Activated CD8-positive, alpha-beta T cell treated with anti-CD3 and anti-CD28 coated beads, Interleukin-2, amount 10 ng/mL, durations not matched to agents 7 days and 5 days (primary cell): ENCODE measurements at places on chromosomes 13 and 19. TPM values are rescaled to one million over a fixed set of nuclear protein-coding genes. Genes with fewer than 3 reads are reported as not detected.

DNA sequence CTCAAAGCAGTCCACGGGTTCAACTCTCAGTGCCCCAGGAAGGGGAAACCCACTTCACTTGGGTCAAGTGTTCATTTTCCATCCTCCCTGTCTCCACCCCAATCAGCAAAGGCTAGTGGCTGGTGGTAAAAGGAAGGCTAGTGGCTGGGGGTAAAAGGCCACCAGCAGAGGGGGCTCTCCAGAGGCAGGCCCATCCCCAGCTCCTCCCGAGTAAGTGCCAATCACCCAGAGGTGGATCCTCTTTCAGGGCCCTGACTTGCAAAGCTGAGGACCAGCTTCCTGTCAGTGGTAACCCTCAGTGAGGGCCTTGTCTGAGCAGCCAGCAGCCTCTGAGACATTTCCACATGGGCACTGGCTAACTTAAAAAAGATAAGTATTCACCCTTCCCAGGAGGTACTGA lies 22.0 kb upstream of the TPT1 start:
- H3K4me3 ChIP-seq = no peak overlapping the region
- peaks cover 54% of the 10 kb centered on the region for H3K36me3 ChIP-seq
- H3K27ac ChIP-seq = peak overlapping the region; percentile 56
- DNase-seq = peak; percentile 56

PRODH2 gene
- total RNA-seq = not detected

ZNF723 gene
- not detected for total RNA-seq

DNA sequence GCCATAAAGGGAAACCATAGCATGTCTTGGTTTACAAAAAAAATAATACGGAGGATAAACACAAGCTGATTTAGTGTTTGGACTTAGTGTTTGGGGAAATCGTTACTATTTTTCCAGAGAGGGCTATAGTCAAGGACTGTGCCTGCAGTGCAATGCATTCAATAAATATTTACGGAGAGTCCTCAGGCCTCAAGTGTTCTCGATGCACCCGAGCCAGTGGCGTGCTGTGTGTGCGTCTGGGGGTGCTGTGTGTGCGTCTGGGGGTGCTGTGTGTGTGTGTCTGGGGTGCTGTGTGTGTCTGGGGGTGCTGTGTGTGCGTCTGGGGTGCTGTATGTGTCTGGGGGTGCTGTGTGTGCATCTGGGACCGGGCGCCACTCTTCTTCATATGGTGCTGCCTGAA lies 71.7 kb upstream of the GTF3A start:
- H3K27me3 ChIP-seq = peaks cover 9% of the 10 kb centered on the region
- H3K27ac ChIP-seq = no peak overlapping the region
- H3K4me1 ChIP-seq = no peaks in the 10 kb centered on the region
- no peak overlapping the region for H3K4me3 ChIP-seq
